ENCODE measurements at places on chromosomes 3 and 15. TPM values are rescaled to one million over a fixed set of nuclear protein-coding genes. Genes with fewer than 3 reads are reported as not detected.
A peak's percentile ranks its signal among the peaks of the same experiment; 100 is the strongest.

DNA sequence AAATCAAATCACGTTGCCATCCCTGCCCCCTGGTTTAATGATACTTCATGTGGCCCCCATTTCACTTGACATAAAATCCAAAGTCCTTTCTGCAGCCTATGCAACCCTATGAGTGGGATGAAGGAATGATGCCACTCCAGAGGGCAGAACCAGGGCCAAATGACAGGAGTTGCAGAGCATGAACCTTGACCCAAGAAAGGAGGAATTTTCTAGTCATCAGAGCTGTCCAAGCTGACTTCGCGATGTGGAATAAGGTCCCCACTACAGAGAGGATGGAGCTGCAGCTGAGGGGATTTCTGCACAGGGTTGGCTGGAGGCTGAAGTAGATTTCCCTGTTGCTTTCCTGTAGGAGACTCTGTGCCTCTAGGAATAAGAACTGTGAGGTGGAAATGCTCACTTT, 15.8 kb upstream of the EPHB3 start:
- DNase-seq, result no peak

The MFSD1 gene
- 21.7 TPM for total RNA-seq

GRCh38 chr3:173992416-173992815, 594.9 kb downstream of the NLGN1 start:
- no peak for DNase-seq

DNA sequence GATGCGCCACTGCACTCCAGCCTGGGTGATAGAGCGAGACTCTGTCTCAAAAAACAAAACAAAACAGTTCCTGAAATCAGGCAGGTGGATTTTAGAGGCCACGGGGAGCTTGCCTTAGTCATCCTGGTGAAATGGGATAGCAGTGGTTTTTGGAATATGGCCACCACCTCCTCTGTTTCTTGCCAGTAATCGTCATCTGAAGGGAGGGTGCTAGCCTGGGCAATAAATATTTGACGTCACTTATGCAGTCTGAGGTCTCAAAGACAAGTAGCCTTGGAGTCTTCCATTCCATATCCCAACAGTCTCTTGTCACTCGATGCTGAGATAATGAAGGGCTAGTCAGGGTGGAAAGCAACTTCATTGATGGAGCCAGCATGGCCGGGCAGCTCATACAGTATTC, 55.2 kb downstream of the KCNAB1 start:
- DNase-seq, result no peak

GRCh38 chr15:58046467-58046866, 19.0 kb downstream of the ALDH1A2 start:
- no peak for DNase-seq

DNA sequence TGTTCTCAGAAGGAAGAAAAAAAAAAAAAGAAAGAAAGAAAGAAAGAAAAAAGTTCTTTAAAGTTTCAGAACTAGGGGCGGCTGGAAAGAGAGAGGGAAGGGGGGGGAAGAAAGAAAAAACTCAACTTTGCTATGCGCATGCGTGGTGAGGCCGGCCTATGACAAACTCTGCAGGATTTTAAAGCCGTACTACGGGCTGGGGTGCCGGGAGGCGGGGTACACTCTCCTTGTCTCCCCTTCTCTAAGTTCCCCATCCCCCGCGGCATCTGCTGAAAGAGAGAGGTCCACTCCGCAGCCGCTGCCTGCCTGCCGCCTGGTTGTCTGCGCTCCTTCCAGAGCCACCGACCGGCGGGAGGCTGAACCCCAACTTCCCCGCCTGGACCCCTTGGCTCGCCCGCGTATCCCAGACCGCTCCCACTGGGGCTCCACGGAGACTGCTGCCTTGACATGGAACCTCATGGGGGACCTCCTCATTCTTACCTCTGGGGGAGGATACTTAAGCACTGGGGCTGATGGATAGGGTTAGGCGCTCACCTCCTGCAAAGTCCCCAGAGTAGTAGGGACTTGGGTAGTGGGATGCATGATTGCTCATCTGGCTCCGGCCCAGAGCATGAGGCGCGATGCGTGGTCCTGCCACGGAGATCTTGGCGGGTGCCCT, 1.4 kb upstream of the WNT5A start:
- DNase-seq, result peak; percentile 52

GRCh38 chr15:87901926-87902690, 354.4 kb downstream of the NTRK3 start:
- no peak for DNase-seq

The C3orf85 gene
- not detected for total RNA-seq

GRCh38 chr15:56533731-56534403, 68.9 kb upstream of the MNS1 start:
- no peak for DNase-seq

Data from heart right ventricle (tissue), 16 donors.